Suprapubic skin (tissue), 4 donors: ENCODE measurements at places on chromosomes 2 and 18. TPM values are rescaled to one million over a fixed set of nuclear protein-coding genes. Genes with fewer than 3 reads are reported as not detected.

The PAIP2B gene
- 21.0 TPM for total RNA-seq

DNA sequence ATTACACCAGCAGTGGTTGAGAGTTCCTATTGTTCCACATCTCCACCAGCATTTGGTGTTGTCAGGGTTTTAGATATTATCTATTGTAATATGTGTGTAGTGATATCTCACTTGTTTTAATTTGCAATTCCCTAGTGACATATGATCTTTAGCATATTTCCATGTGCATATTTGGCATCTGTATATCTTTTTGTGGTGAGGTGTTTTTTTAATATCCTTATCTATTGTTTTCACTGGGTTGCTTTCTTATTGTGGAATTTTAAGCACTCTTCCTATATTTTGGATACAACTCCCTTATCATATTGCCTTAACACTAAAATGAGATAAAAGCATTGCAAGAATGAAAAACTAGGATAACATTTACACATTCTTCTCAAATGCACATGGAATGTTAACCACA is 453.9 kb upstream of the FSIP2 start:
- no peak for DNase-seq

The IL37 gene
- total RNA-seq: 133 TPM

GRCh38 chr18:55696811-55697210 is 108.8 kb upstream of the TCF4 start:
- DNase-seq: no peak

DNA sequence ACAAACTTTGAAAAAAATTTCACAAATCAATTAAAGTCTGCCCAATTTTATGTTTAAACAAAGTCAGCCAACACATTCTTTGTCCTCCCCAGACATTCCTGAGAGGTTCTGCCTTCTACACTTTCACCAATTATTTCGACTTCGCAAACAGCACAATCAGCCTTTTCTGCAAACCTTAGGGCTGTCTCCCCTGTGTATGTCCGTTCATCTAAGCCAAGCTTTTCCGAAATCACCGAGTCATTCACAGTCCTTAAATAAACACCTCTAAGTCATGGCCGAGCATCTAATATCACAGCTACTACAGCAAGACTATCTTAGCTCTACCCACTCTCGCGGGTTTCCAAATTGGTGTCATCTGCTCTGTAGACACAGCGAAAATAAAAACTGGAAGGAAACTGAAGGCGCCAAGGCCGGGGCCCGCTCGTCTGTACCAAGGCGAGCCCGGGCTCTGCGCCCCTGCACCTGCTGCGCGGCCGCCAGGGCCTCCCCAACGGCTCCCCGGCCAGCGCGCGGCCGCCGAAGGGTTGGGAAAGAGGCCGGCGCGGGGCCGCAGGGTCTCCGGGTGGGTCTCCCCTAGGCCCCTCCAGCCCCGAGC is 730 bp downstream of the ODC1 start:
- peak; percentile 61 for DNase-seq

GRCh38 chr2:64327510-64328414 is 126.2 kb upstream of the LGALSL start:
- no peak for DNase-seq

- DNase-seq: no peak
These were observed 144.2 kb upstream of the DLGAP1 start for GRCh38 chr18:4599312-4599711.

The SCN1A gene
- not detected for total RNA-seq

The PLEKHB2 gene
- total RNA-seq: 55.6 TPM

- no peak for DNase-seq
These were observed 369.0 kb upstream of the CWC22 start for GRCh38 chr2:180376066-180376465.

The HS6ST1 gene
- 64.3 TPM for total RNA-seq

DNA sequence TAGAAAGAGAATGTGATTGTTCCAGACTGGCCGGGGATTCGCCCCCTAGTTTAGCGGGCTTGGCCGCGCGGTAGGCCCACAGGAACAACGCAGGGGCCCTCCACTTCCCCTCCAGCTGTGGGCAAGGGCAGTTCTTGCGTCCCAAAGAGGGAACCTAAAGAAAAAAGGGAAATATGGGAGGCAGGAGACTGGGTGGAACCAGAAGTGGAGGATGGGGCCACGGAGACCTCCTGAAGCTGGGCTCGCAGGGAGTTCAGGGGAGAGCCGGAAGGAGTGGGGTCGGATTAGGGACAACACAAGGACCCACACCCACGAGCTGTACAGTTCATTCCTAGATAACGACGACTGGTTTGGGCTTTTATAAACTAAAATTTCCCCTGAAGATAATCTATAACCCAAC is 18.2 kb downstream of the GNLY start:
- no peak for DNase-seq

- DNase-seq: no peak
These were observed 10.1 kb upstream of the CCBE1 start for GRCh38 chr18:59707306-59707705.

The CAVIN2 gene
- total RNA-seq: 8.4 TPM

The EHD3 gene
- total RNA-seq: 7.0 TPM

The SPAST gene
- total RNA-seq: 18.0 TPM

GRCh38 chr2:144426355-144426754 is 93.6 kb downstream of the ZEB2 start:
- DNase-seq: no peak

DNA sequence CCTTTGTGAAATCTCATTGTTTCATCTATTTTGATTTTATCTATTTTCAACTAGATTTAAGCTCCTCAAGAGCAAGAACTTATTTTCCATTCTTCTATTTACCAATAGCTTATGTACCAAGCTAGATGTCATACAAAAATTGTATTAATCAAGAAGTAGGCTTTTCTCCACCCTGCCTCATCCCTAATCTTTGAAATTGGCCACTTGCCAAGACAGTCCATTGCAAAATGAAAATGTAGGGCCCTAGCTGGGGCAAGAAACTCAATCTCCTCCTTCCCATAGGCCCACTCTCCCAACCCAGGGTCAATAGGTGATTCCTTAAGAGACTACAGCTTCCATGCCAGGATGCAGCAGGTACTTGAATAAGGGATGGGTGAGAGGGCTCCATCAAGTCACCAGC is 39.3 kb upstream of the STPG4 start:
- DNase-seq: no peak

- DNase-seq: no peak
These were observed 69.4 kb downstream of the TWSG1 start for GRCh38 chr18:9403795-9404564.

DNA sequence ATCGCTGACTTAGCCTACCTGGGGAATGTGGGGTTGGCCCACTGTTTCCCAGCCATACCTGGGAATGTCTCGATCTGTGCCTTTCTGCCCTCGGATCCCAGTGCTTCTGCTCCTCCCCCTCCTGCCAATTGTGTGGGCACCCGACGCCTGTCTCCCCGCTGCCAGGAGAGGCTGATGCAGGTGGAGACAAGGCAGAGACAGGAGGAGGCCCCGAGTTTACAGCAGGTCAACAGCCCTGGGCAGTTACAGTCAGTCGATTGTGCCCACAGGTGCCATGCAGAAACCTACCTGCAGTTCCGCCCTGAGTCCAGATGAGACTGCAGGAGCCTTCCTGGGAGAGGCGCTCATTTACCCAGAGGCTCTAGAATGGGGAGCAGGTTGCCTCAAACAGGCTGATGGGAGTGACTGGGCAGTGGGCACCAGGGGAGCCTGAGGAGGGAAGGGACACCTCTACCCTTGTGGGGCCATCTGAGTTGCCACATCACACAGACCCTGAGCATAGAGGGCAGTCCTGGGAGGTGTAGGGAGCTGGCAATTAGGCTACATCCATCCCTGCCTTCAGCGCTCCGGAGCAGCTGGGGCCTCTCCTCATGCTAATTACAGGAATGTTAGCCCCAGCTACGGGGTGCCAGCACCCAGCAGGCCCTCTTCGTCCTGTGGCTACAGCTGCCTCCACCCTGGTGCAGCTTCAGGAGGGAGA is 300.1 kb downstream of the NDUFA10 start:
- DNase-seq: peak; percentile 75

The CROCC2 gene
- not detected for total RNA-seq

- DNase-seq: no peak
These were observed 17.7 kb downstream of the MYCN start for GRCh38 chr2:15957881-15958713.

The TWIST2 gene
- total RNA-seq: 14.7 TPM

- no peak for DNase-seq
These were observed 255.7 kb downstream of the HDAC4 start for GRCh38 chr2:239145106-239145505.

The UGT1A3 gene
- total RNA-seq: 3.0 TPM

GRCh38 chr2:32783933-32784332 is 156.1 kb downstream of the TTC27 start:
- DNase-seq: no peak

The RBM44 gene
- total RNA-seq: 2.2 TPM

The MGAT5 gene
- 31.2 TPM for total RNA-seq

The ACOXL gene
- not detected for total RNA-seq

The SCYGR7 gene
- total RNA-seq: not detected

DNA sequence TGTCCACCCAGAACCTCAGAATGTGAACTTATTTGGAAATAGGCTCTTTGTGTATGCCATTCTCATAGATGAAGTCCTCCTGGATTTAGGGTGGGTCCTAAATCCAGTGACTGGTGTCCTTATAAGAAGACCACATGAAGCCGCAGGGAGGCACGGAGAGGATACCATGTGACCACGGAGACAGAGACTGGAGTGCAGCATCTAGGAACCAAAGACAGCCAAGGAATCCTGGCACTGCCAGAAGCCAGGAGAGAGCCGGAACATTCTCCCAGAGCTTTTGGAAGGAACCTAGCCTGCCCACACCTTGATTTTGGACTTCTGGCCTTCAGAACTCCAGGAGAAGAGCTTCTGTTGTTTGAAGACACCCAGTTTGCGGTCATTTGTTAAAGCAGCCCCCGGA is 49.7 kb downstream of the ARL4C start:
- no peak for DNase-seq

The CD226 gene
- total RNA-seq: 0.08 TPM

The TACR1 gene
- 3.9 TPM for total RNA-seq

- no peak for DNase-seq
These were observed 278.3 kb downstream of the MYCN start for GRCh38 chr2:16218625-16219024.

DNA sequence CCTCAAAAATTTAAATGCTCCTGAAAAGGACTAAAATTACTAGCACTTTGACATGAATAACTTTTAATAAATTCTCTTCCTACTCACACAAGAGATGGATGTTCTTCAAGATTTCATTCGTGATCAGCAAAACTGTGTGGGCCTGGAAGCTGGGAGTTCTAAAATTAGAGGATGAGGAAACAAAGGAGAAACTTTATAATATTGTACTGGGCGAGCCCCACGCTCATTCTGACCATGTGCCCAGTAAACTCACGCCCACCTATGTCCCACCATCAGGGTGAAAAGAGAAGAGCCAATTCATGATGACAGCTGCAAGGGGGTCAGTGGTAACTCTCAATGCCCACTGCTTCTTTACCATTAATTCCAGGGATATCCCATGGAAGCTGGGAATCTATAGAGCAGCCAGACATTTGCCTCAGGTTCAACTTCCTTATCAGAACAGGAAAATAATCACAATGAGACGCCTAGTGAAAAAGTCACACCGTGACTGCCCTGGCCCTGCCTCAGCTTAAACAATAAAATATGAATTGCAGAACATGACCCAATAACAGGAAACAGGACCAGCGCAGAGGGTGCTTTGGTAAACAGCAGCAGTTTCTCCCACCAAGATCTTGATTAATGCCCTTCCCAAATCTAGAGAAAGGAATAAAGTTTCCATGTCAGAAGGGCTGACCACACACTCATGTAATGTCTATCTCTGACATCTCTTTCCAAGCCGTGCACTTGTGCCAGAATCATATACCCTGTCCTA is 438.6 kb downstream of the TXNL1 start:
- no peak for DNase-seq

DNA sequence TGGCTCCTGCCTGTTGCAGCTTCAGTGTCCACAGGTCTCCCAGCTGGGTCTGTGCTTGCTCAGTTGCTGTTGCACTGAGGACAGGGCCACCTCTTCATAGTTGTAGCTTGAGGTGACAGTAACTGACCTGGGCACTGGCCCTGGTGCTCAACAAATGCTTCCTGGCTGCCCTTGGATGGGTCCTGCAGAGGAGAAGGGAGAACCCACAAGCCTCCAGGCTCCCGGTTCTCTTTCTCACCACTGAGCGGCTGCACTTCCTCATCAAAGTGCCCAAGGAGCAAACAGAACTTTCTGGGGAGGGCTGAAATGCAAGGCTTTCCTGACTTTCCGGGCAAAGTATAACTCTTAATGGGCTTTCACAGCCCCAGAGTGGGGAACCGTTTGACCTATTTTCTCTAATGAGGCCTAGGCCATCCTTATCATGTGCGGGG is 38.7 kb downstream of the LCT start:
- DNase-seq: no peak

DNA sequence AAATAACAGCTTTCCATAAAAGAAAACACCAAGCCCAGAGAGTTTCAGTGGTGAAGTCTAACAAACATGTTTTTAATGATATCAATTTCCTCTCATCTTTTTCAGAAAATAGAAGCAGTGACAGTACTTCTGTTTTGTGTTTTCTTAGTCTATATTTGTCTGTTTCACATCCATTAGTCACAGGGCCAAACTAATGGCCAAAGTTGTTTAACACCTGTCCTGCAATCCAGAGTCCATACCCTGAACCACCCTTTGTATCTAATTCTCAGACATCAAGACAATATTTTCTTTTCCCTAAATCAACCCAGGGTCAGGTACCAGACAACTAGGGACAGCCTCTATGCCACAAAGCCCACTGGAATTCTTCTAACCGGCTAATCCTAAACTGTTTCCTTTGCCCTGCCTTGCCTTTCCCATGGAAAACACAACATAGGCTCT is 25.9 kb downstream of the TMSB10 start:
- DNase-seq: no peak

DNA sequence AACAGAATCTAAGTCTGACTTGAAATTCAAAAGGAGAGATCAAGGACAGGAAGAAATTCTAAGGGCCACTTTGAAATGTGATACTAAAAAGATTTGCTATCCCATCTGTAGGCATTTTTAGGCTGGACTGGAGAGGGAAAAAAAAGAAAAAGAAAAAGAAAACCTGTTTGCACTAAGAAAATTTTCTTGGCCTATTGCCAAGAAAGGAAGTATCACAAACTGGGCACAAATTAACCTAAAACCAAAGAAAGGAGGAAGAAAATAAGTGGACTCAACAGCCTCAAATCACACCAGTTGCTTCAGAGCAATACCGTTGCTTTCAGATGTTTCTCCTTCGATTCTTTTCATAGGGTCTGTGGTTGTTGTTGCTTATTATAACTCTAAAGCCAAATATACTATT is 287.9 kb upstream of the VRK2 start:
- DNase-seq: no peak

- DNase-seq: no peak
These were observed 272.5 kb downstream of the DSEL start for GRCh38 chr18:67243799-67244587.
